ENCODE measurements at places on chromosomes 3 and 15.
A peak's percentile ranks its signal among the peaks of the same experiment; 100 is the strongest.

DNA sequence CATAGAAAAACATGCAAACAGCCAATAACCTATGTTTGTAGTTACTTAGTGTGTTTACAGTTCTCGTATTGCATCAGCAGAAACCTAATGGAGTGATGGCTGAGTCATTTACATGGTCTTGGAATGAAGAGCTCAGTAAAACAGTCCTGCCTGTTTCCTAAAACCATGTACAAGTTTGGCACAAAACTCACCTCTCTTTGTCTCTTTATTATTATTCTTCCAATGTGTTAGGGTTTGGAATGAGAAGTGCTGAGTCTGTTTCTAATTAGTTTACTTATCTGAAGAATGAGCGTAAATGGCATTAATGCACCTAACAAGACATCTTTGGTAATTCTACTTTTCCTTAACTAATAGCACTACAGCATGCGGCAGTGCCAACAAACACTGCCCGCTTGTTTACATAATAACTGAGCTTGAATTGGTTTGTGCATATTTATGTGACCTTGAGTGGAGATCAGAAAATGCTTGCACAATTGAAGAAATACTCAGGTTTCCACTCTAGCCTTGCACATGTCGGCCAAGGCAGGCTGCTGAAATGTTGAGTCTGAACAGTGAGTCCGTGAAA, 385.4 kb upstream of the SEMA6D start:
- no peak for DNase-seq

DNA sequence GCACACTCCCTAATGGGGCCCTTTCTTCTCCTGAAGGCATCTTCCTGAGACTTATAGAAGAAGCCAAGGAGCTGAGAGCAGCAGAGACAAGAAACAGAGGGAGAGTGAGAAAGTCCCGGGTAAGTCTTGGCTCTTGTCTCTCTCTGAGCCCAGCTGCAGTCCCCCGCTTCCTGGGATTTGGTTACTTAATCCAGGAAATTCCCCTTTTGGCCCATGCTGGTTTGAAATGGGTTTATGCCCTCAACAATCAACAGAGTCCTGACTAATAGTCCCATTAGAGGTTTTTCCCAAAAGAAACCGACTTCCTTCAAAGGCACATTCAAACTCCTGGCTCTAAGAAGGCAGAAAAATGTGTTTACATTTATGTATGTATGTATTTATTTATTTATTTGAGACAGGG, 22.0 kb downstream of the TMEM158 start:
- DNase-seq = no peak

- no peak for DNase-seq
Observed at GRCh38 chr3:72100080-72100511, 315.1 kb upstream of the PROK2 start.

DNA sequence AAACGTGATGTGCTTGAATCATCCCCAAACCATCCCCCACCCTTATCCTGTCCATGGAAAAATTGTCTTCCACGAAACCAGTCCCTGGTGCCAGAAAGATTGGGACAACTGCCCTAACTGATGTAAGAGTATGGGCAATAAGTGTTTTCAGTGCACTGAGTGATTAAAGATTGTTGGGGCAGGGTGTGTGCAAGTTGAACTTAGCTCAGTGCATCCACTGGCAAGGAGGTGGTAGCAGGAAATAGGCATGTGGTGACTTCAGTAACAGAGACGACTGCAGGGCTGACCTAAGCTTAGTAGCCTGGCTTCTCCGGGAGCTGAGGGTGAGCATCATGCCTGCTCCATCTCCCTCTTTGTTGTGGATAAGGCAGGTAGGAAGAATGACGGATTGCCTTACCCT, 27.5 kb downstream of the PAQR9 start:
- DNase-seq = no peak

GRCh38 chr3:70984776-70985482, 598.6 kb downstream of the FOXP1 start:
- no peak for DNase-seq

GRCh38 chr3:53501178-53501577, 6.8 kb downstream of the CACNA1D start:
- no peak for DNase-seq

GRCh38 chr3:195696632-195697278, 24.0 kb upstream of the MUC20 start:
- DNase-seq = no peak

GRCh38 chr15:88617031-88617722, 4.0 kb upstream of the AEN start:
- no peak for DNase-seq

- no peak for DNase-seq
Observed at GRCh38 chr3:43019006-43019809, 40.1 kb downstream of the GASK1A start.

DNA sequence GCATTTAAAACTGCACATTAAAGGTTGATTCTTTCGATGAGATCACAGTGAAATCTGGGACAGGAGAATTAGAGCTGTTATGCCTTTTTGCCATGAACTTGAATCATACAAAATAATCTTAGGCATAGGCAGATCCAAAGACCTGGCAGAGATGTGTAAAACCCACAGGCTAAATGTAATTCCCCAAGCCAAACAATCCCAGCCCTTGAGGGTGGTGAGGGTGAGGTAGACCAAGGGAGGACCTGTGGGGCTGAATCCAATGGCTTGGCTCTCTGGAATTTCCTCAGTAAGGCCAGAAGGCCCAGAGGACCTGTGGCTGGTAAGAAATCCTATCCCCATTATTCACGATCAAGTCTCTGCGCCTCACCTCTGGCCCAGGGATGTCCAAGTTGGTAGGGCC, 80.5 kb upstream of the MEX3B start:
- DNase-seq = no peak

- DNase-seq = no peak
Observed at GRCh38 chr3:66390013-66390412, 110.8 kb downstream of the LRIG1 start.

DNA sequence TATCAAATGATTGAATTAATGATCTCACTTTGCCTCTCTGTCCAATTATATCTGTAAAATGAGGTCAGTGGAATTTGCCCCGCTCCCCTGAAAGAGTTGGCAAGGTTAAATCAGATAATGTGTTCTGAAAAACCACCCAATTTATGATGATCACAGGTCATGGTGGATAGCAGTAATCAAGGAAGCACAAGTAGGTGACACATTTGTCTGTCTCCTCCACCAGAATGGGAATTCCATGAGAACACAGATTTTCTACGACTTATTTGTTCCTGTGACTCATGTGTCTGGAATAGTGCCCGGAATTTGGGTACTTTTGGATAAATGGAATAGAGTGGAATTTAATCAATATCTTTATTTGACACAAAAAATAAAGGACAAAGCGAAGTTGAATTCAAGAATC, 220.9 kb upstream of the SUCLG2 start:
- DNase-seq = no peak

GRCh38 chr3:10962481-10963036, 30.0 kb upstream of the SLC6A1 start:
- DNase-seq = no peak

DNA sequence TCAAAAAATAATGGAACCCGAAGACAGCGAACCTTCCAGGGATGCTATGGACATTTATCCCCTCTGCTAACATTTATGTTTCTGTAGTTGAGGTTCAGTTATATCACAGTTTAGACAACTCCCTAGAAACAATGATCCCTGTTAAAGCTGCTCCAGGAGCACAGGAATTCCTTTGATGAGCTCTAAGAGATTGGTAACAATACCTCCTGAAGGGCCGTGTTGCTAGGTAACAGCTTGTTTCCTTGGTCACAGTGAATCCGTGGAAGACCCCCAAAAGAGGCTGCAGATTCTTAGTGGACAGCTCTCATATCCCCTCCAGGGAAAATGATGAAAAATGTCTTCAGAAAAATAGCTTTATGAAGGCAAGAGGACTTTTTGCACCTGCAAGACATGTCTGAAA, 160.2 kb downstream of the SERPINI1 start:
- no peak for DNase-seq

DNA sequence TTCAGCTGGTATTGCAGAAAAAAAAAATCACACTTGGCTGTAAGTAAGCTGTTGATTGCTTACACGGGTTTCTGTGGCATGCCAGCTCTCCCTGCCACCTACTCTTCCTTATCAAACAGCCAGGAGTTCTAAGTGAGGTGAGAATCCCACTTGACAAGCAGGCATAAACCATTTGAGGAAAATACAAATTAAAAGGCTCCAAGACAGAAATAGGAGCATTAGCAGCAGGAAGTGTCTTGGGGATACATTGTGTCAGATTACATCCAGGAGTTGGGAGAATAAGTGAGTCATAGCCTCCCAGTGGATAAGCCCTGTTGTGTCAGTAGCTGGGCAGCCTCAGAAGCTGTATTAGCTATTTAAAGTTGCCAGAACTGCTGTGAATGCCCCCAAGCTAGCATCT, 256.0 kb downstream of the CNTN4 start:
- DNase-seq = no peak

DNA sequence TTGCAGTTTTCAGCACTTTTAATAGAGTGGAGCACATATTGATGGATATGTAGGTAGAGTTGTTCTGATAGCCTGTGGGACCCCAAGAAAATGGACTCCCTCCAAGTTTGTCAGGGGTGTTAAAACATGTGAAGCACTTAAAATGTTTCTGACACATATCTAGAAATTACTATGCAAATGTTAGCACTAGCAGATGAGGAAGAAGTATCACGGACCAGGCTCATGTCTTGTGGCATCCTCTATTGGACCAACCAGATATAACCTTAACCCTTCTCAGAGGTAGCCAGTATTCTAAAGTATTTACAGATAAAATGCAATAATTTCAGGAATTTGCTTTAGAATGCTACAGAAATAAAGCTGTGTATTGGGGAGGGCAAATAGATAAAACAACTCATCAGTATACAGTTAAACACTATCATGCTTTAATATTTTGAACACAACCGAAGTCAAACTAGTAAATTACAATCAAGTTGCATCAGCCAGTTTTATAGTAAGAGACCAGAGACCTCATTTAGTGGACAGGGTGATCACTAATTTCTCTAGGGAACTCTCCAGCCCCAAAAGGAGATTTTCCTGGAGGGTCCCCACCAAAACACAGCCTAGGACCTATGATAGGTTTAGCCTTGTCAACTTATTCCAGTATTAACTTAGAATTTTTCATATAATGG, 57.2 kb upstream of the FBN1 start:
- DNase-seq = no peak

GRCh38 chr15:68990992-68991500, 23.4 kb upstream of the NOX5 start:
- no peak for DNase-seq

GRCh38 chr3:141243271-141243707, 11.7 kb downstream of the PXYLP1 start:
- peak; percentile 19 for DNase-seq

DNA sequence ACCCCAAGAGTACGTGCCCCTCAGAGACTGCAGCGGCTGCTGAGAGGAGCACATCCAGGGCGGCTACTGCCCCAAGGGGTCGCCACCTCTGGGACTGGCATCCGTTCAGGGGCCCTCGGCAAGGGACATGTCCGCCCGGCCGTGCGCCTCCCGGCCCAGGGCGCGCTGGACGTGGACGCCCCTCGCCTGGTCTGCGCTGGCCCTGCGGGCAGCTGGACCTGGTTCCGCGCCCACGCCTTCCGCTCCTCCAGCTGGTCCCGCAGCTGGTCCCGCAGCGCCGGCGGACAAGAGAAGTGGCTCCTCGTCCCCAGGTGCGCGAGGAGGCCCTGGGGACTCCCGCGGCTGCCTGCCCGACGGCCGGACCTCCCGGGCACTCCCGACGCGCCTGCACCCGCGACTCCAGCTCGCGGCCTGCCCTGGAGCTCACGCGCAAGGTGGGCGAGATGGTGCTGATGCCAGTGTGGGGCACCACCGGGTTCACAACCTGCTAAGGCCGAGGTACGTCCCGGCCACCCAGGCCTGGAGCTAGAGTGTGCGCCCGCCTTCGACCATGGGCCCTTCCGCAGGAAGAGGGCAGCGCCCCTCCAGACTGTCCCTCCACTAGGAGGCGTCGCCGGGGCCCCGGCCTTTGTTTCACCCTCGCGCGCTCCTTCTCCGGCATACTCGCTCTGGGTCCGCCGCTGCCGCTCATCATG, 14.4 kb upstream of the GP9 start:
- DNase-seq = no peak

GRCh38 chr3:12143949-12144504, 14.7 kb downstream of the TIMP4 start:
- DNase-seq = no peak

Measured in activated naive CD4-positive, alpha-beta T cell (primary cell).